ENCODE measurements at places on chromosomes 11 and 22.

GRCh38 chr11:134587345-134587744, 175.3 kb upstream of the B3GAT1 start:
- DNase-seq: no peak

- DNase-seq: no peak
Observed at GRCh38 chr11:93132836-93133235, 65.0 kb downstream of the SLC36A4 start.

DNA sequence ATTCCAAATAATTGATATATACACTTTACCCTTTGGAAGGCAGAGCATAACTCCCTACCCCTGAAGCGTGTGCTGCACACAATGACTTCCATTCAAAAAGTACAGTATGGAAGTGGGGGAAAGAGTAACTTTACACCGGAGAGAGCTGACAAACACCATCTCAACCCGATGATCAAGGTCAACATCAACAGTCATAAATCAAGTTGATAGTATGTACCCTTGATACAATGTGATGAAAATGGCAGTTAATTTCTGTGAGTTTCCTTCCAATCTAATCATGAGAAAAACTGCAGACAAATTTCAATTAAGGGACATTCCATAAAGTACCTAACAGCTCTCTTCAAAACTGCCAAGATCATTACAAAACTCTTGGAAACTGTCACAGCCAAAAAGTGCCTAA, 6.0 kb upstream of the DEUP1 start:
- DNase-seq: no peak

GRCh38 chr11:120039039-120039438, 98.9 kb downstream of the TRIM29 start:
- no peak for DNase-seq

DNA sequence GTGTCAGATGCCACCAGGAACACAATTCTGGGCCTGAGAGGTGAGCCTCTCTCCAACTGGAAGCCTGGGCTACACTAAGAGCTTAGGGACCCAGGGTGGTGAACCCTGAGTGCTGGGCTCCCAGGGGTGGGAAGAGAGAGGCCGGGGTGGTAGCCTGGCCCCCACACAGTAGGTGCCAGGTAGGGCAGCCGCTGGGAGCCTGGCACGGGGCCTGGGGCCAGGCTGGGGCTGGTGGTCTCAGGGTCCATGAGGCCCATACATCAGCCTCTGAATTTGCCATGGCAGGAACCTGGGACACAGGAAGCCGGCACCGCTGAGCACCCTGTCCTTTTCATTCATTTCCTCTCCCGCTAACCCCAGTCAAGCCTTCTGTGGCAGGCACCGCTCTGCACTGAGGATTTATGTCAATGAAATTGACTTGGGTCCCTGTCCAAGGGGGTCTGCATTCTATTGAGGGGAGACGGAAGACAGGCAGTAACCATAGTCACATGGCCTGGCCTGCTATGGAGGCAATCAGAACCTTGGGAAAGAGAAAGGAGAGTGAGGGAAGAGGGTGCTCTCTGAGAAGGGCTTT, 8.6 kb downstream of the MYEOV start:
- no peak for DNase-seq

GRCh38 chr11:77819921-77820564, 479 bp downstream of the RSF1 start:
- no peak for DNase-seq

DNA sequence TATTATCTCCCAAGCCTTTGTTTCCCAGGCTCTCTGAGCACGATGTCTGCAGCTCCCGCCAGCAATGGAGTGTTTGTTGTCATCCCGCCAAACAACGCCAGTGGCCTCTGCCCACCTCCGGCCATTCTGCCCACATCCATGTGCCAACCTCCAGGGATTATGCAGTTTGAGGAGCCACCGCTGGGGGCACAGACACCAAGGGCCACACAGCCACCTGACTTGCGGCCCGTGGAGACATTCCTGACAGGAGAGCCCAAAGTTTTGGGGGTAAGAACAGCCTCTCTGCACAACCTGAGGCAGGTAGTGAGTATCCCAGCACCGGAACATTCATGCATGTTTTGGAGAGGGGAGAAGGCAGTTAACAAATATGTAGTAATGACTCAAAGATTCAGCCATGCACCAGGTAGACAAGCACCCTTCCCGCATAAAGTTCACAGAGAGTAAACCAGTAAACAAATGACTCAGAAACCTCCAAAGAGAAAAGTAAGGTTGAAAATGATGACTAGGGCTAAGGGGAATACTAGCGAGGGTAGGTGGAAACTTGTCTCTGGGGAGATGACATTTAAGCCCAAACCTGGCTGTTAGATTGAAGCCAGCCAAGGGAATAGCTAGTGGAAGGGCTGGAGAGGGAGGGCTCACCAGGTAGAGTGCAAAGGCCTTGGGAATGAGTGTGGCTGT, 7.2 kb downstream of the MS4A15 start:
- DNase-seq: no peak

DNA sequence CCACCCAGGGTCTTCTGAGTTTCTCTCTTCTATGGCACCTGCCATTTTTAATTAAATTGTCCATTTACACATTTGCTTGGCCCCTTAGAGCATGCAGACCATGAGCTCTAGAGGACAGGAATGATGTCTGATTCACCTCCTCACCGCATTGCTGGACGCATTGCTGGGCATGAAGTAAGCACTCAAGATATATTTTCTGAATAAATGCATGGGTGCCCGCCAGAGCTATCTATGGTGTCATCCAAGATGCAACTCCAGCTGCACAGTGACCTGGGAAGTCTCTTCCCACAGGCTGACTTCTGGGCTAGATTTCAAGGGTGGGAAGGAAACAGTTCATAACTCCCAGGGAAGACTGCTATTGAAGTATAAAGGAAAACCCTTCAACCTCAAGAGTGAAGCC, 66.6 kb upstream of the ASPHD2 start:
- no peak for DNase-seq

GRCh38 chr11:19099093-19099492, 17.9 kb upstream of the ZDHHC13 start:
- DNase-seq: no peak

- no peak for DNase-seq
Observed at GRCh38 chr22:25147642-25147928, 52.1 kb upstream of the CRYBB3 start.

DNA sequence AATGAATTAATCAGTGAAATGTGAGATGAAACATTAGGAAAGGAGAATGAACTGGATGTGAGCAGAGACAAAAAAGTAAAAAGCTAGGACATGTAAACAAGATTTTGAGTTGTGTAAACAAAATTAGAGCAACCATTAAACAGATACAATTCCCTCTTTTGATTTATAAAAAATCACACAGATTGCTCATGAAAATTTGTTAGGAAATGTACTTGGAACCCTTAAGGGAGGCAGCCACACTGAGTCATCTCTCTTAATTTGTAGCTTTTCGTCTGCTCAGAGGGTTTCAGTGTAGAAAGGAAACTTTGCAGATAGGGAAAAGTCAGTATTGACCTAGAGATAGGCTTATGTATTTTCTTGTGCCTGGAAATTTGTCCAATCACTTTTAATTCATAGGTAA, 49.6 kb upstream of the ME3 start:
- no peak for DNase-seq

DNA sequence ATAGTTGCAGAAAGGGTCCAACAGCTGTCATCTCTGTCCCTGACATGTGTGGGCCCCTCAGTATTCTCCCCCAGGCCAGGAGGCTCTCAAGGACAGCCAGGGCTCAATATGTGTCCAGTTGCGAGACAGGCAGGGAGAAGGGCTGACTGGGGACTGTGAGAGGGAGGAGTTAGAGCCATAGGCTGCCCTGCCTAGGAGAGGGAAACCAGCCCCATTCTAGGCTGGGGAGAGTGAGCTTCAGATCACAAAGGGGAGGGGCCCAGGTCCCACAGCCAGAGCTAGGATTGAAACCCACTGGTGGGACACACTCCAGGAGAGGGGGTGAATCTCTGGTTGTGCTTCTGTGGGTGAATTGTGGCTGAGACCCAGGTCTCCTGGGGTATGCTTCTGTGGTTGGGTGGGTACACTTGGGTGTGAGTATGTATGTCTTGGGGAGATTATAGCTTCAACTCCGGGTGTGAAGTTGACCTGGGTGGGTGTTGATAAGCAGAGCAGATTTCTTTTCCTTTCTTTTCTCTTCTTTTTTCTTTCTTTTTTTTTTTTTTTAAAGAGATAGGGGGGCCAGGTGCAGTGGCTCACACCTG, 2.1 kb upstream of the CARNS1 start:
- DNase-seq: no peak

- no peak for DNase-seq
Observed at GRCh38 chr11:133064152-133064877, 468.0 kb downstream of the OPCML start.

DNA sequence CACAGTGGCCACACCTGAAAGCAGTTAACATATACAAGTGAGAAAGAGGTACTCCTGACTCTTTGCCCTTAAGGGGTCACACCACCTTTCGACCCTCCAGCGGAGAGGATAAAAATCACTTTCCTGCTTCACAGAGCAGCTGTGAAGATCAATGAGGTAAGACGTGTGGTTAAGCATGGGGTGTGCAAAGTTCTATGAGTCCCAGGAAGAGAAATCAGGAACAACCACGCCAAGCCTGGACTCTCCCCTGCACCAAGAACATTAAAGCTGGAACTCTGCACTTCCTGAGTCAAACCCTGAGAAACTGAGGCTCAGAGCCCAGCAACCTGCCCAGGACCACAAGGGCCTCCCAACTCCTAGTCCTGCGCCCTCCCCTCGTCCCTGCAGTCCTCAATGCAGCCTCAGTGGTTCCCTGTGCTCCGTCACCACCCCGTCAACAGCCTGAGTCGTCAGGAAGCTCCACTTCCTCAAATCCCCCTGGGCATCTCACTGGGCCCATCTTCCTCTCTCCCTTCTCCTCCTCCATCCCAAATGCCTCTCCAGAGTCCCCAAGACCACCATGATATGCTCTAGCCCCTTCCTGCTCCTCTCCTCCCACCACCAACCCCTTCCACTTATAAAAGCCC, 17.7 kb downstream of the TNKS1BP1 start:
- no peak for DNase-seq

DNA sequence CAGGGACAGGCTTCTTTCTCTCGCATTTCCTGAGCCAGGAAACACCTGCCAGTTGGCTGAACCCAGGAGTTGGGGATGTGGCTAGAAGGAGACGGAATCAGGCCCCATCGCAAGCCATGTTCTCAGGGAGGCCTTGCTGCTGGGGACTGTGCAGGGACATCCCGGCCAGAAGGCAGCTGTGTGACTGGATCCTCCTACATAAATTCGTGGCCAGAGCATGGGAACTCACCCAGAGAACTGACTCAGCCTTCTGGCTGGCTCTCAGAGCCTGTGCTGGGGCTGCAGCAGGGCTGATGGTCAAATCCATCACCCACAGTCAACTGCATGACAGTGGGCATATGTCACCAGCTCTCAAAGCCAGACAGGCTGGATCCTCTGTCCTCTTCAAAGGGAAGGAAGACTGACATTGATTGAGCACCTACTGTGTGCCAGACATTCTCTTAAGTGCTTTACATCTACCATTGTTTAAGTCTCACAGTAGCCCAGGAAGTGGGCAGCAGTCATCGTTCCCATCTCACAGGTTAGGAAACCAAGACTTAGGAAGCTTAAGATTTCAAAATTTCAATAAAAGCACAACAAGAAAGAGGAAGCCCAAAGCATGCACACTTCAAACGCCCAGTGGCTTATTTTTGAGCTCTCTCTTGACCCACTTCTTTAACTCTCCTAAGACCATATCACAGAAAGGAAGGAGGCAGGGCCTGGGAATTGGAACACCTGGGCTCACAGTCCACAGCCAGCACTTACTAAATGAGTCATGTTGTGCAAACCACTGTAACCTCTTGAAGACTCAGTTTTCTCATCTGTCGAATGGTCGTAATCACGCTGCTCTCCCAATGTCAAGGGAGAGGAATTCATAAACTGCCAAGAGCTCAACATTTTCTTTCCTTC, 30.9 kb upstream of the CACNG2 start:
- DNase-seq: peak; percentile 80

DNA sequence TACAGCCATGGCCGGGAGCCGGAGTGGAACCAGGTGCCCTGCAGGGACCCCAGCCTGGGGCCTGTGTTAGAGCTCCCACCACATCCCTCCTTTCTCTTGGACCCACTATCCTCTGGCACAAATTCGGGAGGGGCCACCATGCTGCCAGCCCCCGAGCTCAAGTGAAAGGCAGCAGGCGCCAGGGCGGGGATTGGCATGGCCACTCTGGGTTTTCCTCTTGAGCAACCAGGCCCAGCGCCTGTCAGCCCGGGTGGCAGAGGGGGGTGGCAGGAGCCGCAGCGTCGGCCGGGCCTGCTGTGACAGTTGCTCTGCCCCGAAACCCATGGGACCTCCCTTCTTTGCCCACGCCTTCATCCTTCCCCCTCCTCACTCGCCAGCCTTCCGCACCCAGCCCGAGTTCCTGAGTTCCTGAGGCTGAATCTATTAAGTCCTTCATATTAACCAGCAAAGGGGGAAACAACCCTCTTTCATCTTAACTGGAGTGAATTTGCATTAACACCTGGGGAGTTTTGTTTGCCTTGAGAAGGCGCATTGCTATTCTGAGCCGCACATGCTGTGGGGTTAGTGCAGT, 16.8 kb upstream of the CABP7 start:
- DNase-seq: no peak

- DNase-seq: no peak
Observed at GRCh38 chr11:130510407-130511006, 62.1 kb downstream of the ADAMTS15 start.

- peak; percentile 53 for DNase-seq
Observed at GRCh38 chr11:46889689-46890475, 28.5 kb downstream of the LRP4 start.

DNA sequence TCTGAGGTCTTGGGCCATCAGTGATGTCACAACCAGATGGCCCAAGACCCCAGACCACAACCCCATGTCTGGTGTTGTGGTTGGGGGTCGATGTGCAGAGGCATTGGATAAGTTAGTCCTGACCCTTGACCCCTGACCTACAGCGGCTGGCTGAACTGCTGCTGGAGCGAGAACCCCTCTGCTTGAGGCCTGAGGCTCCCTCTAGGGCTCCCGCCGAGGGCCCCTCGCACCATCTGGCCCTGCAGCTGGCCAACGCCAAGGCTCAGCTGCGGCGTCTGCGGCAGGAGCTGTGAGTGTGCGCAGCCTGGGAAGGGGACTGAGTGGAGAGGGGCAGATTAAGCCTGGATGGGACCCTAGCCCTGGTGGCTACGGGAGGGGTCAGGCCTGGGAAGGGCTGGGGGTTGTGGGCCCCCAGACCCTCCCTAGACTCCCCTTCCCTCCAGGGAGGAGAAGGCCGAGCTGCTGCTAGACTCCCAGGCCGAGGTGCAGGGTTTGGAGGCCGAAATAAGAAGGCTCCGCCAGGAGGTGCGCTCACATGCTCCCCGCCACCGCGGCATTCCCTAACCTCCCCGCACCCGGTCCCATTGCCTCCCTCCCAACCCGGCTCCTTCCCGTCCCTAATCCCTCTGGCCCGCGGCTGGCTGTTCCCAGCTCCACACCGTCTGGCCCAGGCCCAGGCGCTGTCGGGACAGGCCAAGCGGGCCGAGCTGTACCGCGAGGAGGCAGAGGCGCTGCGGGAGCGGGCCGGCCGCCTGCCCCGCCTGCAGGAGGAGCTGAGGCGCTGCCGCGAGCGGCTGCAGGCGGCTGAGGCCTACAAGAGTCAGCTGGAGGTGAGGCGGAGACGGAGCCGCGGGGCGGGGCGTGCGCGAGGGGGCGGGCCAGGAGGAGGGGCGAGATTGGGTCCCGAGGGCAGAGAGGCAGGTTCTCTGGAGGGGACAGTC, 2.1 kb downstream of the CCDC88B start:
- peak; percentile 91 for DNase-seq
